ENCODE measurements at places on chromosomes 11 and 22.

DNA sequence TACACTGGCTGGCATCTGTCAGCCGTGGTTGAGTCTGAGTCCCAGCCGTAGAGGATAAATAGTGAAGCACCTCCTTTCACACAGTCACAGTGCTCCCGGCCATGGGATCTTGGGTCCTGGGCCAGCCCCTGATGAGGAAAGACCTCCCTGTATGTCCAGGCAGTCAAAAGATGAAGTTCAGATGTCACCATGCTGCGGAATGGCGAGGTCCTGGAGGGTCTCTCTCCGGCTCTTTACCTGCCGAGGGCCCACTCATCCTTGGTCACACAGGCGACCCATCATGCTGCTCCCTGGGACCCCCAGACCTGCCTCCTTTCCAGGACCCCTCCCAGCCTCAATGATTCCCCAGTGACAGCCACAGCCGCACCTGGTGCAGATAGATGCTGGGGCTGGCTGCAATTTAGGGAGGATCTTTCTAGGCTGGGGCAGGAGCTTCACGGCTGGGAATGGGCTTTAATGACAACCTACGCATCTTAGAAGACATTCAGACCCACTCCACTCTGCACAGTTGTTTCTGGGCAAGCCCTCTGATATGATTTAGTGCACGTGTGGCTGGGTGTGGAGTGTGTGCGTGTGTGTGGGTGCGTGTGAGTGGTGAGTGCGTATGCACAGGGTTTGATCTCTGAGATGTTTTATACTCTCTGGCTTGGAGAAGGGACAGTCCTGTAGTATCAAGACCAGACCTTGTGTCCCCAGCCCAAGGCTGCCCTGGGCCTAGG, 79.7 kb downstream of the FBLN1 start:
- no peak for DNase-seq

DNA sequence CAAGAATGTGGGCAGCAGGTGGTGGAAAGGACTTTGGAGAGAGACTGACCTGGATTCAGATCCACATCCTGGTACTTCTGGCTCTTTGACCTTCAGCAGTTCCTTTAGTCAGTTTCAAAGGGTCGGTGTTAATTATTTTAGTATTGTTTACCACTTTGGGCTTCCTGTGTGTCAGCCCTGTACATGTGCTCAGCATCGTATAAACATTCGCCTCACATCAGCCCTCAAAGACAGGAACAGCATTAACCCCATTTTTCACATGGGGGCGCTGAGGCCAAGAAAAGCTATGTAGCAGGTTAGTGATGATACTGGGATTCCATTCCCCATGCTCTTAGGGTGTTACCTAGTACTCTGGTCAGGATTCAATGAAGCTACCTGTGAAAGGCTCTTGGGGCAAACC, 72.1 kb upstream of the YWHAH start:
- no peak for DNase-seq

DNA sequence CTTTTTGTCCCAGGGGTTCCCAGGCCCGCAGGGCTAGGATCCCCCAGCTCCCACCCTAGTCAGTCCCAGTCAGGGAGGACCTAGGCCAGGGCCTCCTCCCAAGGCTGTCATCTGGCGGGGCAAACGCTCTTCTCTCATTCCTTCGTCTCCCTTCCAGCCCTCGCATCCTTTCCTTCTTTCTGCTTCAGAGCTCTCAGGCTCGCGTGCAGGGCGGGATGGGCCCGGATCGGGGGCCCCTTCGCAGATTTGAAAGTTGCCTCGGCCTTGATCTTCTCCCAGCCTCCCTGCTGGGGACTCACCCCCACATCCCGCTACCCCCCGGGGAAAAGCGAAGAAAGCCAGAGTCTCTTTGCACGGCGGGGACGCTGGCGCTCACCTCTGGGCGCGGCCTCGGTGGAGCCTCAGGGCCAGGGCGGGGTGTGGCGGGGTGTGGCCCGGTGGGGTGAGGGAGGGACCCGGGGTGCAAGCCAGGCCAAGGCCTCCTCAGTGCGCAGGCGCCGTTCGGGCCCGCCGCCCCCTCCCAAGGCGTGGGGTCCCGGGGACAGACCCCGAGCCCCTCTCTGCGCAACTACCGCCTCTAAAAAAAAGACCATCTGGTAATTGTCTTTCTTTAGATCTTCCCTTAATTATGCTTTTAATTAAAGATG, 14.8 kb upstream of the PAX6 start:
- no peak for DNase-seq

- no peak for DNase-seq
Measured at GRCh38 chr22:27748349-27748748, 53.2 kb downstream of the MN1 start.

- DNase-seq: peak; percentile 15
Measured at GRCh38 chr11:116114198-116114651, 610.0 kb upstream of the CADM1 start.

DNA sequence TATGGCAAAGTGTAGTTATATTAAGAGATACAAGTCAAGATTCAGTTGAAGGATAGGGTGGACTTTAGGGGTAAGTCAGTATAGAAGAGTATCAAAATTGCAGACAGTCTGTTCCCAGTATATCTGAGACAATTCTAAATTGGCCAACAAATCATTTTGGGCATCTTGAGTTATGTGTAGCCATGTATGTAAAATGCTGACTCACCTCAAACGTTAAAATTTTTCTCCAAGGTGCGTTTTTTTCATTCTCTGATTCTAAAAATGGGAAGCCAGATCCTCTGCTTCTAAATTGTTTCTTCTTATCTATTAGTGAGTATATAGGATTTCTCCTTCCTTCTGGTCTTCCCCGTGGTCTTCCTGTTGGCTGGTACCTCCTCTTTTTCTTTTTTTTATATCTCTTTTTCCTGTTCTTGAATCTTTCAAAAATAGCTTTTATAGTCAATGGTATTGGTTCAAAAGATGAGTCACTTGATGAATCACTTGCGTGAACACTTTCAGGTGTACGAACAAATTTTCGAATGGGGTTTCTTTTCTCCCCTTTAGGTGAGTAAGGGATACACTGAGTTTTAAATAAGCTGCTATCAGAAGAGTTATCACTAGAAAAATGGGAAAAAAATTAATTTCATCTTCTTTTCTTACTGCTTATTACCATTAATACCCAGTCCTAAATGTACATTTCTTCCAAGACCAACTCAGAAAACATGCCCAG, 3.2 kb downstream of the TAF1D start:
- DNase-seq: no peak

DNA sequence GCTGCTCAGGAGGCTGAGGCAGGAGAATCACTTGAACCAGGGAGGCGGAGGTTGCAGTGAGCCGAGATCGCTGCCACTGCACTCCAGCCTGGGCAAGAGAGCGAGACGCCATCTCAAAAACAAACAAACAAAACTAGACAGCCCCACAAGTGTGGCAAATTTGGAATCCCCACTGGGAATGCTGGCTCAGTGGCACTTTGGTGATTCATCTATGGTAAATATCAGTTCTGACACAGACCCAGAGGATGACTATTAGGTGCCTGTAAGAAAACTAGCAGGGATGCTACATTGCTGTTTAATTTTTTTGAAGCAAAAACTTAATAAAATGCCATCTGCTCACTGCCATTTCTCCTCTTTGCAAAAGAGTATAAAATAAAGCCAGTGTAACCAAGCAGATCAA, 107.9 kb downstream of the NAT10 start:
- no peak for DNase-seq

DNA sequence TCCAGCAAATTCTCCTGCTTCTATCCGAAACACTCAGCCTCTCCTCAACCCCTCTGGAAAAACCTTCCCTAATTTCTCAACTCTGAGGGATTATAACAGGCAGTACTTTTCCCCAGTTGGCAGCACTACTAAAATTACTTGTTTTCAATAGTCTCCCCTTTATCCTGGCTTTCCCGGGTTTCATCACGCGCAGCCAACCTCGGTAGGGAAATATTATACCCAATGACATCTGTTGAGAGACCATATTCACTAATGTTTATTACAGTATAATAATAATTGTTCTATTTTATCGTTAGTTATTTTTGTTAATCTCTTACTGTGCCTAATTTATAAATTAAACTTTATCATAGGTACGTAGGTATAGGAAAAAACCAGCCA, 330 bp upstream of the POLD3 start:
- DNase-seq: no peak

DNA sequence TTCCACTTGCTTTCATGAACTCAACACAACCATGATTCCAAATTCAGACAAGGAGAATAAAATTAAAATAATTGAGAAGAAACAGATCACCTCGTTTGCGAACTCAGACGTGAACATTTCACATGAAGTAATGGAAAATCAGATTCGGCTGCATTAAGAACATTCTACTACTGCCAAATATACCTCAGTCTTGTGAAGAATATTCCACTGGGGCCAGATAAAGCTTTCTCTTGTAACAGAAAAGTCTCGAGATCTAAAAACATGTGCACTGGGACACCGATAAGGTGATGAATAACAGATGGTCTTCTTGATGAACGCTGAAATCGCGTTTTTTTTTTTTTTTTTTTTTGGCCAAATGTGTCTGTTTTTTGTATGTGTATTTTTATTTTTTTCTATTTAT, 761.1 kb downstream of the BRD1 start:
- no peak for DNase-seq

GRCh38 chr22:32720924-32721323, 80.6 kb upstream of the TIMP3 start:
- no peak for DNase-seq

GRCh38 chr11:64745189-64745520, 1.2 kb upstream of the RASGRP2 start:
- DNase-seq: no peak

GRCh38 chr11:72230764-72231365, 6.3 kb downstream of the INPPL1 start:
- no peak for DNase-seq

DNA sequence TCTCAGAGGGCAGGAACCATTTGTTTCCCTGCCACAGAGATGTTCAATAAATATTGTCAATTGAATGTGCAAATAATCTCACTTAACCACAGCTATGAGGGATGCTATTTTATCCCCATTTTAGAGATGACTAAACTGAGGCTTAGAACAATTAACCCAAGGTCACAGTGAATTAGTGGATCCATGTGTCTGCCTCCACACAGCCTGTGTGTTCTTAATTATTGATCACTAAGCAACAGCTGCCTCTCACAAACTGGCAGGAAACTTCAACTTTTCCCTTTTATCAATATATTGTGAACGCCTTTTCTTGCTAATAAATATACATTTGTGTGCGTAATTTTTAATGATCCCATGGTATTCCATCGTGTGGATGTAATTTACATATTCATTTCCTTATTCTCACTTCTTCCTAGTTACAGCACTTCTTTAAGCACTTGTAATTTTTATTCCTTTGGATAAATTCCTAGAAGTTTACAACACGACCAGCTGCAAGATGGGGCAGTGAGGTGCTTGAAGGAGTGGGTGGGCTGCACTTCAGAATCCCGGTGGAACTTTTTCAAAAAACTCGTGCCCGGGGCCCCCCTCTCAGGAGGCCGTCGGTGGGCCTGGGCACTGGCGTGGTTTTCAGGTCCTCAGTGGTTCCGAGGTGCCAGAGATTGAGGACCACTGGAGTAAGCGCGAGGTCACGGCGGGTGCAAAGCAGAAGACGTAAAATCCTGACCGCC, 915 bp upstream of the SREBF2 start:
- DNase-seq: no peak

DNA sequence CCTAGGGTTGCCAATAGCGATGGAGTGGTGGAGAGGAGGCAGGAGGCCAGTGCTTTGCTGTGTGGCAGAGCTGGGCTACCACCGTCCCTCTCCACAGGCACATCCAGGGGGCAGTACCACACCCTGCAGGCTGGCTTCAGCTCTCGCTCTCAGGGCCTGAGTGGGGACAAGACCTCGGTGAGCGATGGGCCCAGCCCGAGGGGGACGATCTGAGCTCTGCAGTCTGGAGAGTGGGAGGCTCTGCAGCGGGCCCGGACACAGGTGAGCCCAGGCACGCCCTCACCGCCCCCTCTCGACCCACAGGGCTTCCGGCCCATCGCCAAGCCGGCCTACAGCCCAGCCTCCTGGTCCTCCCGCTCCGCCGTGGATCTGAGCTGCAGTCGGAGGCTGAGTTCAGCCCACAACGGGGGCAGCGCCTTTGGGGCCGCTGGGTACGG, 2.5 kb downstream of the PKP3 start:
- DNase-seq: no peak

GRCh38 chr11:110251836-110252235, 44.6 kb downstream of the RDX start:
- no peak for DNase-seq

DNA sequence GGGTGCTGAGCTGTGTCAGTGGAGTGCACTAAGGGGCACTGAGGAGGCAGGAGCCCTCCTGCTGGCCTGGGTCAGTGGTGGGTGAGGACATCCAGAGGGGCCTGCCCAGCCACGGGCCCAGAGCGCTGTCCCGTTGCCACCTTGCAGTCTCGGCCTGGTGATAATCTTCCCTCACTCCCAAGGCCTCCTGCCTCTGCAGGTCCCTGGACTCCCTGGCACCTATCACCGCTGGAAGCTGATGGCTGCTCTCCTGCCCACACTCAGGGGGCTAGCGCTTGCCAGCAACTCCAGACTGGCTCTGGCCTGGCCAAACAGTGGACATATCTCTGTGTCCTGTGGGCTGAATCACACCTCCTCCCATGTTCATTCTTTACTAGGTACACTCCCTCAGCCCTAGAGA, 86.5 kb upstream of the PITPNB start:
- DNase-seq: no peak

DNA sequence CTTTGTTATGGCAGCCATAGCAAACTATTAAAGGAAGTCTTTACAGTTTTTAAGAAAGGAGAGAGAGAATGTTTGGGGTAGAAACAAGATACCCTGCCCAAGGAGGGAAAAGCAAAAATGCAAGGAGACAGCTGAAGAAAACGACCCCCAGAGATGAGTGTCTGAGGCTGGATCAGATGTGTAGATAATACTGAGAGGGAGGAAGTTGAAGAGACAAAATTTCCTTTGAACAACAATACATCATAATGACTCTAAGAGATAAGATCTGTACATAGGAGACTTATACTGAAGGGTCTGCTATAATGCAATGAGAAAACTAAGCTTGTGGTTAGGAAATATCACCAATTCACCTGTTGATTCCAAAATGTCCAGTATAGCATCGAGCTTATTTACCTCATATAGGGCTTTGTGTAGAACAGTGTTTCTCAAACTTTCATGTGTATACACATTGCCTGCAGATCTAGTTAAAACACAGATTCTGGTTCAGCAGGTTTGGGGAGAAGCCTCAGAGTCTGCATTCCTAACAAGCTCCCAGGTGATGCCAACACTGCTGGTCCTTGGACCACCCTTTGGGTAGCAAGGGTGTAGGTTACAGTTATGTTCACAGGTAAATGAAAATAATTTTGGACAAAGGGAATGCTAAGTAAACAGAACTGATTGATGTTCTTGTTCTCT, 5.8 kb upstream of the CEP295 start:
- DNase-seq: no peak

DNA sequence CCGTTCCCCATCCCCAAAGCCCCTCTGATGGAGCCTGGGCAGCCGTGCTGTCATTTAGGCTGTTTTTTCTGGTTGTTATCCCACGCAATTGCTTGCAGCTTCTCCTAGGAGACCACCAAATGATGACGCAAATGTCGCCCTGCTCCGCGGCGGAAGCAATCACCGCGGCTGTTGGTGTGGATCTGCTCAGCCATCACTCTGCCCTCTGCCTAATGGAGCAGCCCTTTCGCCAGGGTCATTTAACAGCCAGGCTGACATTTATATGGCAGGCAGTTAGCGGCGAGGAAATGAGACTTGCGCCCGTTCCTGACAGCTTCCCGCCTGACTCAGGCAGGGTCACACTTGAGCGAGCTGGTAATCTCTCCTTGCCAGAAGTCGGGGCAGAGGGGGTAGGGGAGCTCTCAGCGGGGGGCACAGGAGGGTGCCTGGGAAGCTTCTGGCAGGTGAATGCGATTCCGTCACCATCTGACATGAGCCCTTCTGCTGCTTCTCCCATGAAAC, 97.9 kb upstream of the RTL6 start:
- DNase-seq: no peak

GRCh38 chr11:62925308-62925707, 4.1 kb upstream of the CHRM1 start:
- peak; percentile 55 for DNase-seq
